ENCODE measurements at places on chromosomes 2 and 18.
A peak's percentile ranks its signal among the peaks of the same experiment; 100 is the strongest.

GRCh38 chr2:122423934-122424333 is 668.5 kb downstream of the TSN start:
- no peak for DNase-seq

DNA sequence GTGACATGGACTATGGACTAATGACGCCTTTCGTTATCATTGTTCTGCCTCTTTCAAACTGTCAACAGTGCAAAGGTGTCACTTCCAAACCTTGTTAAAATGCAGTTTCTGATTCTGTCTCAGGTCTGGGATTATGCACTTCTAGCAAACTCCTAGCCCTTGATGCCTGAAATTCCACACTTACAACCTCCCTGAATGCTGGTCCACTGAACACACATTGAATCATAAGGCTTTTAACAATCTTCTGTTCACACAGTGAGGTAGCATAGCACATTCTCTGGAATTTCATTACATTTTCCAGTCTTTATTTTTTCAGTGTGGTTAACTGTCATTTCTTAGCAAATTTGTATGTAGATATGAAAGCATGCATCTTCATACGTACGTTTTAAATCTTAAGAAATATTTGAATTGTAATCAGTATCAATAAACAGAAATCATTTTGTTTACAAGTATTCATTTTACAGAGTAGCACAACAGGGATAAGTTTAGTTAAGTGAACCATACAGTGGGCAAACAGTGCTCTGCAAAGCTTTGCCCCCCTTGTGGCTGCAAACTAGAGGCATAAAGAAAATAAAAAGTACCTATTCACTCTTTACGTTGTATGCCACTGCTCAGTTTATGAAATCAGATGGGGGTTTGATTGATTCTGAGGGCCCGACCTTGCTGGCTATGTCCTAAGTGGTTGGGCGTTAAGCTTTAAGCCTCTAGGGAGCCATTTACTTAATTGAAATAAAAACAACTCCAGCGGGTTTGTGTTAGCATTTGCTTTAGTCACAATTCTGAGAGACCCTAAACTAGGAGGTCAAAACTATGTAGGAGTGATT is 250.8 kb downstream of the LRRTM1 start:
- no peak for DNase-seq

- no peak for DNase-seq
These were observed 8.6 kb upstream of the ABCB11 start for GRCh38 chr2:169039702-169040101.

DNA sequence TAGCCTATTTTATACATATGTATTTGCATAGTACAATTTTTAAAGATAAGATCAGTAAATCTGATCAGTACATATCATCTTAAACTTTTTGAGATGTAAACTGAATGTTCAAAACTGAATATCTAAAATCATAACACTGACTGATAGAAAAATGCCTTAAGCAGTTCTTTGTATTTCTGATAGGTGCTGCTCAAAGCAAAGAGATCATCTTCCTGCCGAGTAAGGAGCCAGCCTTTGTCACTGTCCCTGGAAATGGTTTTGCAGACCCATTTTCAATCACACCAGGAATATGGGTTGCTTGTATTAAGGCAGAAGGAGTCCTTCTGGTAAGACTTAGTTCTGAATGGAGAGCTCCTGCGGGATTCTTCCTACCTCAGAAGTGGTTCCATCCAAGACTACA is 135.0 kb downstream of the LAMA3 start:
- DNase-seq, result no peak

GRCh38 chr2:201500534-201500933 is 49.0 kb downstream of the STRADB start:
- DNase-seq, result no peak

DNA sequence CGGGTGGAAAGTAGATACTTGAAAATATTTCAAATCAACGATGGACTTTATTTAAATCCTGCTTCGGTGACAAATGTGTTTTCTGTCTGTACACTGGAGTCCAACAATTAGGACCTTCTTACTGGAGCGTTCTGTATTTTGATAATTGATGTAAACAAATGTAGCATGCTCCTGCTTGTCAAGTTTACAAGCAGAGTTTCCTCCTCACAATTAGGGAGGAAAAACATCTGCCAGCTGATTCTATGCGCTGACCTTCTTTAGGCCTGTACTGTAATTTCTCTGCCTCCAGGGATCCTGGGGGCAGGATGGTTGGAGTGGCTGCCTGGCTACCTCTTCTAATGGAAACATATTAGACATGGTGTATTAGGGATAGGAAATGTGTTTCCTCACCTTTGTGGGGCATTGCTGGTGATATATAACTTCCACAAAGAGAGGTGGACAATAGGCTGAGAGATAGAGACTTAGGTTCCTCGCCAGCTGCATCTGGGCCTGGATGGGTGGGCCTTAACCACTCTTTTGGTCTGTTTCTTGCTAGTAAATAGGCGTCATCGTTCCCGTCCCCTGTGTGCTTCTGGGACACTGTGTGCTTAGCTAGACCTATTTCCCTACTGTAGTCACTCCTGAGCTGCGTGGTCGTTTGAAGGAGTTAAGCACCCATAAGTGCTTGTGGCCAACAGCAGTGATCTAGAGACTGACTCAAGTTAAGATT is 19.3 kb downstream of the GATA6 start:
- DNase-seq, result peak; percentile 87

DNA sequence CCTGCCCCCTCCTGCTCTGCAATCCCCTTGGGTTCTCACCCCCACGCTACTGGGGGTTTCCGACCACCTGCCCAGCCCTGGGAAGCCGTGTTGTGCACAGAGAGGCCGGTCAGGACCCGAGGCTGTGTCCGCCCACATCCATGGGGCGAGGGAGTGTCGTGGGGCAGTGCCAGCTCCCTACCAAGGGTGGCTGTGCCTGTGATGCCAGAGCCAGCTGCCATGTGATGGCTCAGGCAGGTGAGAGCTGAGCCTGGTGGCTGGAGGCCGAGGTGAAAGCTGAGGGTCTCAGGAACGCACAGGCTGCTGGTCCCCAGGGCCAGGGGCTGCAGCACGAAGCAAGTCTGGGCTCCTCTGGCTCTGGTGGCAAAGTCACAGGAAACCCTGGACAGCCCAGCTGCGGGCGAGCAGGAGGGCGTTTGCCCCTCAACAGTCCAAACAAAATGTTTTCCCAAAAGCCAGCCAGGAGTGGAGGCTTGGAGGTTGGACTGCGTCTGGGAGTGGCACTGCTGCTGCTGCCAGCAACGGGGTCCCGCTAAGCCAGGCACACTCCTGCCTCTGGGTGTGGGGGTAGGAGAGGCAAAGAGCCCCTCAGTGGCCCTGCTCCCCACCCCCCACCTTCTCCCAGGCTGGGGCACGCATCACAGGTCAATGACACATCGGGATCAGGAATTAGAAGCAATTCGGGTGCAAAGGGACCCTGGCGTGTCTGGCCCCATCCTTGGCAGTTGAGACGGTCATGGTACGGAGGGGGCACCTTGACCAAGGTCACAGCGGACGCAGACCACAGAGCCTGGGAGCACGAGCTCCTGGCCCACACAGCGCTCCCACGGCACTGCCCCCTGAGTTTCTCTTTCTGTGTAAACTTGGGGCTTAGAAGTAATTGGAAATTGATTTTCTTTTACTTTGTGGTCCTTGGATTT is 72.4 kb upstream of the GPC1 start:
- no peak for DNase-seq

GRCh38 chr2:96502891-96503636 is 2.1 kb downstream of the NEURL3 start:
- no peak for DNase-seq
